ENCODE measurements at places on chromosomes 13 and 19.

DNA sequence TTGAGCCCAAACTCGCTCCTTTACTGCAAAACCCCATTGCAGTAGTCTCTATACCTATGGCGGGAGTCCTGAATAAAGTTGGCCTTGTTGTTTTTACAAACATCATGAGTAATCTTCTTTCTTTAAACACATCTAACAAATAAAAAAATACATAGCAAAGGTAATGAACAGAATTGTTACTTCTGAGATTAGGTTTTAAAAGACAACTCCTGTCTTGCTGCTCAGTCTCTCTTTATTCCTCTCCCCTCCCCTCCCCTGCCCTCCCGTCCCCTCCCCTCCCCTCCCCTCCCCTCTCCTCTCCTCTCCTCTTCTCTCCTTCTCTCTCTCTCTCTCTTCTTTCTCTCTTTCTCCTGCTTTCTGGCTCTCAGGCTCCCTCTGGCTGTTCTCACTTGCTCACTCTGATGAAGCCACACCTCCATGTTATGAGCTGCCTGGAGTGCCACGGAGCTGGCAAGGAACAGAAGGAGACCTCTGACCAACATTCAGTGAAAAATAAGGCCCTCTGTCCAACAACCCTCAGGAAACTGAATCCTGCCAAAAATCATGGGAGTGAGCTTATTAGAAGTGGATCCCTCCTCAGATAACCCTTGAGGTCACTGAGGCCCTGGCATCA lies 300.7 kb upstream of the MIR17HG start:
- DNase-seq, result peak; percentile 7

DNA sequence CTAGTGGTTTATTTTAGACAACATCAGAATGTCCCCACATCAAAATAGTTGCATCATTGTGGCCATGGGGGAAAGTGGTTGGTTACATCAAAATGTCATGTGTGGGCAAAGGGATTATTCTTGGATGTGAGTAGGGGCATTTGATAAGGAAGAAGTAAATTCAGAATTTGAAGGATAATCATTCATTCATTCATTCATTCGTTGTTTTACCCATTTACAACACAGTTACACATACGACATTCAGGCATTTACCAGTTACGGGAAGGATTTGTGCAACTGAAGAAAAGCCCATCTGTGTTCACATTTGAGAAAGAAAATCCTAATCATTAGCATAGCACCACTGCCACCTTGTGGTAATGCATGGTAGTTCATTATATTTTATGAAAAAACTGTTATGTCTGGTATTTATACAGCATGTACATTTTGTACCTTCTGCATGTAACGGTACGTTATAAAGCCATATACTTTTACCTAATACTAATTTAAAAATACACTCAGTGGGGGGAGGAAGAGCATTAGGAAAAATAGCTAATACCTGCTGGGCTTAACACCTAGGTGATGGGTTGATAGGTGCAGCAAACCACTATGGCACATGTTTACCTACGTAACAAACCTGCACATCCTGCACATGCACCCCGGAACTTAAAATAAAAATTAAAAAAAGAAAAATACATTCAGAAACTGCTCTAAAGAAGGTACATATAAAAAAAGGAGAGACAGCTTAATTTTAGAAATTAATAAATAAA lies 62.1 kb downstream of the DGKH start:
- peak; percentile 60 for DNase-seq

DNA sequence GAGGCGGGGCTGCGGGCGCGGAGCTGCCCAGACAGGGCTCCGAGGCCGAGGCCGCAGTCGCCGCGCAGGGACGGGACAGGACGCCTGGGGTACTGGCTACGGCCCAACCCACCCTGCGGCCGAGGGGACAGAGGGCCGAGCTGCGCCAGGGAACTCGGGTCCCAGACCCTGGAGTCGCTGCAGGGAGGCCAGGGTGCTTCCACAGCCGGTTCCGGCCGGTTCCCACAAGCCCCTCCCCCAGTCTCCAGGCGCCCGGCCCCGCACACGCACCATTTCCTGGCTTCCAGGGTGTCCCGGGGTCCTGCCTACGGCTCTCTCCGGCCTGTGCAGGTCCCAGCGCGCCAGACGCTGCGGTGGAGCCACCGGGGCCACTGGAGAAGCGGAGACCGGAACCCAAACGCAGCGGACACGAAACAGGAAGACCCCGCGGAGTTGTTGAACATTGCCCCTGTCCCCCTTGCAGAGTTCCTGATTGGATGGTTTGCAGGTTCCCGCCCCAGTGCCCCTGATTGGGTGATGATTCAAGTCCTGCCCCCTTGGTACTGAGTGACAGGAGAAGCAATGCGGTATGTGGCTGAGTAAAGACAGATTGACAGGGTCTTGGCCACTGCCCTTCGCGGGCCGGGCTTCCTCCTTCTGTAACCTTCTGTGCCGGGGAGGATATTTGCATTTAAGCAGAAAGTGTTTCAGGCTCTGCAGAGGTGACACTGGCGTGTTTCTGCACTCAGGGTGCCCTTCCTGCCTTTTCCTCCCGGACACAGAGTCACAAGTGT lies at the start of gene ZNF564:
TSS of gene ZNF564 (minus strand) at position 423 of the 773 bp plus-strand sequence. CDS start at position 273, 150 bp downstream.
- DNase-seq, result peak; percentile 96

DNA sequence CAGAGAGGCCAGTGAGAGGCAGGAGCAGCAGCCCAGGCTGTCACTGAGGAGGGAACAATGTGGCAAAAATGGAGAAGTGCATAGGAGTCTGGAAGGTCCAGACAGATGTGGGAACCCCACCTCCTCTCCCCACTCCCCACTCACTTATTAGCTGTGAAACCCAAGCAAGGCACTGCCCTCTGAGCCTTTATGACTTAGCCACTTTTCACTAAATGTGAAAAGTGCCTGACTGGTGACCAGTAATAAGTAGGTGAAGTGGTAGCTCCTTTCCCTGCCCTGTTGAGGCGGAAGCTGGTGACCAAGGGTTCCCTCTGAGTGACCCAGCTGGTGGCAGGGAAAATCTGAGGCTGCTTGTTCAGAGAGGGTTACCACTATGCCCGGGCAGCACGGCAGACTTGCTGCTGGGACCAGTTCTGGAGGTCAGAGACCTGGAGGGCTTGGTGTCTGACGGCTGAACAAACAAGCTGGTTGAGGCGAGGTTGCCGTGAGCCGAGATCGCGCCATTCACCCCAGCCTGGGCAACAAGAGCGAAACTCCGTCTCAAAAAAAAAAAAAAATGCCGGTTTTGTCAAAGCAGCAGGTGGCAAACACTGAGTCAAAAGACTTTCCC lies 80.0 kb downstream of the ZNF429 start:
- DNase-seq, result no peak

Data from iPS-NIHi11 (cell line).